Cerebellar cortex (tissue), 1 donor: ENCODE measurements at places on chromosomes 7 and 10.

DNA sequence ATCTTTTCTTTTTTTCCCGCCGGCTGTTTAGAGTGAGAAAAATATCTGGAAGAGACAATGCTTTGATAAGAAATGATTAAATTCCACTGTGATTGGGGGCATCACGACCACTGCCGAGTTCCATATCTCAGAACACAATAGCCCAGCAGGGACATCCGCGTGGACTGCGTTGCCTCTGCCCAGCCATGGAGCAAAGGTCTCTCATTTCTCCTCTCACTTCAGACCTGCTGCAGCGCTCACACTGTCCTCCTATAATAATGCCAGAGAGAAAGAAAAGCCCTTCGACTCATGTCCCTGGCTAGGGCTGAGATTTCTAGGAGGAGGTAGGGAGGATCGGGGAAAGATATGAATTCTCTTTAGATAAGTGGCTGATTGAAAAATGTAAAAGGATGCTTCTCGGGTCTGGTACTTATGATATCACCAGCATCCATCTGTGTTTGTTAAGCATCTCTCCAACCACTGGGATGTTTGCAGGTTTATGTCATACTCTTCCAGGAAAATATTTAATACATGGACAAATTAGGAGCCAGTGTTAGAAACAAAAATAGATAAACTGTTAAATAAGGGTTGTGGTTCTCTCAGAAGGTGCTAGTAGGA, 472.9 kb upstream of the AKR1E2 start:
- no peak for DNase-seq

DNA sequence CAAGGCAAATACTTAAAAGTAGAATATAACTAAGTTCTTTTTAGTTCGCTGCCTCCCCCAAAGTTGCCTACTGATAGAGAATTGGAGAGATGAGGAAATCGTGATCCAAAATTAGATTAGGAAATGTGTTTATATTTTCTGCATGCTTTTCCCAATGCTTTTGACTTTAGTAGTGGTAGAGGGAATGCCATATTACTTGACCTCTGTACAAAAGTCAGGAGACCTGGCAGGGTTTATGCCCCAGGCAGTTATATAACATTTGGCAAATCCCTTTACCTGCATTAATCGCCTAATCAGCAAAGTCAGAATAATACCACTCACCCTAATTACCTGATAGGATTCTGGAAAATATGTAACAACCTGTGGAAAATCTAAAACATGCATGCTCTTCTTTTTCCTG, 142.9 kb downstream of the ANKRD30A start:
- no peak for DNase-seq

DNA sequence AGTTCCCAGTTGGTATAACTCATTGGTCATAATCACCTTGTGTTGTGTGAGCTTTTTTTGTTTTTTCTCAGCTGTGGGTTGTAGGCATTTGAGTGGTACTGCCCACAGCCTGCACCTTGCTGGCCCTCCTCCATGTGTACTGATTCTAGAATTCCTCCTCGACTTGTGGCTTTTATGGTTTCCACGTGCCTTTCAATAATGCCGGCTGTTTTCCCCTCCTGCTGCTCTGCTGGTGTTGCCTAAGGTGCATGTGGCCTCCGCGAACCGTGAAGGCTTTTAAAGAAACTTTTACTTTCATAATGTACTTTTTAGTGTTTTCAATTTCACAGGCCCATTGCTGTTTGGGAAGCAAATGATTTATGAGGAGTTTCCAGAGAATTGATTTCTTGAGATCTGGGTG, 518.0 kb downstream of the REEP3 start:
- no peak for DNase-seq

DNA sequence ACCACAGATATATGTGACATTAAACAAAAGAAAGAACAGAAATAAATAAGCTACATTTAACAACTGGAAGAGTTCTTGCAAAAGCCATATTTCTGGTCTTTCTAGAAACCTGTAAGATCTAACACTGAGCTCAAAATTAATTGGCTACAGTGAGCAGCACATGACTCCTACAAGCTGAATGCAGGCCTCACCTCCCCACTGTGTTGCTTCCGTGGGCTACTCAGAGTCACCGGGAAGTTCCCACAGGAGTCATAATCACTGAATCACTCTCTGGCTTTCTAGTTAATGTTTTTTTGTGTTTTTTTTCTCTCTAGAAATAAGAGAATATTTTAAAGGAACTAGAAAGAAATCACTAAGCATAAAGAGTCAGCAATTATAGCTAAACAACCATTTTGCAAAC, 10.2 kb upstream of the MRPS24 start:
- DNase-seq: no peak

- DNase-seq: no peak
These were observed 6.8 kb upstream of the ZCCHC24 start for GRCh38 chr10:79452174-79452611.

DNA sequence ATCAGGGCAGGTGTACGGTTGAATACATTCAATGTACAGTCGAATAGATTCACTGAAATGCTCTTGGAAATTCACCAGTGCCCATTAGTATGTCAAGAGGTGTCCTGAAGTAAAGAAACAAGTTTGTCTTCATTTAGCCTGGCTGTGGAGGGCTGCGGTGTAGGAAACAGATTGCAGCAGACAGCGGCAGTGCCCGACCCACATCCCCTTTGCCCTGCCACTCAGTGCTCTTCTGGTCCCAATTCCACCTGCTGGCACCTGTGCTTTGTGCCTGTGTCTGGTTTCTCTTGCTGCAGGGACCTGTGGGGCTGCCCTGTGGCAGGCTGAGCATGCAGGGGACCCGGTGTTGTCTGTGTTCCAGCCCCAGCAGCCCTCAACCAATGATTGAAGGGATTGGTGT, 183.7 kb downstream of the RPS24 start:
- DNase-seq: no peak

DNA sequence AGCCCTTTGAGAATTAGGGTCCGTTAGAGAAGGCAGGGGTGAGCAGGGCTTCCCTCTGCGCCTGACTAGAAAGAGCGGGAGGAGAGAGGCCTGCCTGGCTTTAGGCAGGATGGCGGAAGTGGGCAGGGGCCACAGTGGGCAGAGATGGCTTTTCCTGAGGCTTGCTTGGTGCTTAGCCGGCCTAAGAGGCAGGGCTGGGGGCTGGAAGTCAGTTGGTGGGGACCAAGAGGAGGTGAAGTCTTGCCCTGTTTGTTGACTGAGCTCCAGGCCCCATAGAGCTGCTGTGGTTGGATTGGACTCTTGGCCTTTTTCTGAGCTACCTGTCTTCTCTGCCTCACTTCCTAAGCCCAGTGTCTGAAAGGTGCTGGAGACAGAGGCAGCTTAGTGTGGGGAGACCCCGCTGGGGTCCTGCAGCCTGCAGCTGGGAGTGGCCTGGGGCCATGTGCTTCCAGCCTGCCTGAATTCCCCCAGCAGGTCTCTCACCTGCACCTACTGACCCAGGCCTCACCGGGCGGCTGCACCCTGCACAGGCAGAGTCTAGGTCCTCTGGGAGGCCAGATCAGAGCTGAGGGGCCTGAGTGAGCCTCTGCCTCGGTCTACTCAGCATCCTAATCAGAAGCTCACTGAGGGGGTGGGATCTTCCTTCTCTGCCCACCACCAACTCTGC, 4.8 kb downstream of the FAM241B start:
- no peak for DNase-seq

- DNase-seq: no peak
These were observed 26.8 kb downstream of the CFAP69 start for GRCh38 chr7:90271753-90272152.

DNA sequence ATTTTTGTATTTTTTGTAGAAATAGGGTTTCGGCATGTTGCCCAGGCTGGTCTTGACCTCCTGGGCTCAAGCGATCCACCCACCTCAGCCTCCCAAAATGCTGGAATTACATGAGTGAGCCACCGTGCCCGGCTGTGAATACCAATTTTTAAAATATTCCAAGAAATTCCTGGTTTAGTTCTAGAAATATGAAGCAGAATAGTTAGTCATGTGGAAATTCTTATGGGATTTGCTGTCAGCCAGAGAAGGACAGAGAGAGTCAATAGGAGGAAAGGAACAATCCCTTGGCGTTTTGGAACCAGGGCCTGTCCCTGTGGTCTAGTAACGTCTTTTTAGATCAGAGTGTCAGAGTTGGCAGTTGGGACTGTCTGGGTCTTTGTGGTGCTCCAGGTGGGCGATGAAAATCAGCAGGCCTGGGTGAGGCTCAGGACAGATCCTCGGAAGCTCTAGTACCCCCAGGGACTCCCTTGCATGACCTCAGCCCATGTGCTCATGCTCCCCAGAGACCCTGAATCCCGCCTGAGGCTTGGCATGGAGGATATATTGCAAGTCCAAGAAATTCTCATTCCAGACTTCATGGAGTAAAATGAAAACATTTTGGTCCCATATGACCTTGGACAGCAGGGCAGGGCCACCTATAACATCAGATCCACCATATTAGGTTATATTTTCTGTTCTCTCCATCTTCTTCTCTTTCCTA, 7.8 kb downstream of the NODAL start:
- DNase-seq: no peak

GRCh38 chr7:55588379-55588699, 16.0 kb upstream of the VOPP1 start:
- DNase-seq: no peak

DNA sequence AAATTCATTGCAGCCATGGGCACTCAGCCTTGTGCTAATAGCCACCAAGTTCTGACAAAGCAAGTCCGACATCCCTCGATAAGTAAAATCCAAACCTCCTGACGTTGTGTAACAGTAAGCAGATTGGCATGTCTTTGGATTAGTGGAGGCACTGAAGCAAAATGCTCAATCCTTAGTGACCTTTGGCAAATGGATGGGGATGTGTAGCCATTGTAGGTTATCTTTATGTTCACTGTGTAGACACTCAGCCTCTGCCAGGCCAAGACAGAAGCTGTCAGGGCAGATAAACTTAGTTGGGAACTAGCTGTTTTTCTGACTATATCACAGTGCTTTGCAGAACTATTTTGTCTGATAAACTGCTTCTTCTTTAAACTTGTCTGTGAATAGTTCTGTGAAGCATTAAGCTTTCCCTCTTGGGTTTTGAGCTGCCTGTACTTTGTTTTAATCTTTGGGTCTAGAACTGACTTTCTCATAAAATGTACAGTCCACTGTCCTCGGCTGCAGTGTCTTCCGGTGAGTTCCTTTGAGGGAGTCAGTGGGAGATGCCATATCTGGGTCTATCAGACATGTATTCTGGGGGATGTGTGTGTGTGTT, 220.8 kb downstream of the LRMDA start:
- no peak for DNase-seq

GRCh38 chr7:24858108-24858977, 101.1 kb upstream of the GSDME start:
- DNase-seq: no peak

- no peak for DNase-seq
These were observed 42.0 kb upstream of the TRIL start for GRCh38 chr7:28999895-29000716.

DNA sequence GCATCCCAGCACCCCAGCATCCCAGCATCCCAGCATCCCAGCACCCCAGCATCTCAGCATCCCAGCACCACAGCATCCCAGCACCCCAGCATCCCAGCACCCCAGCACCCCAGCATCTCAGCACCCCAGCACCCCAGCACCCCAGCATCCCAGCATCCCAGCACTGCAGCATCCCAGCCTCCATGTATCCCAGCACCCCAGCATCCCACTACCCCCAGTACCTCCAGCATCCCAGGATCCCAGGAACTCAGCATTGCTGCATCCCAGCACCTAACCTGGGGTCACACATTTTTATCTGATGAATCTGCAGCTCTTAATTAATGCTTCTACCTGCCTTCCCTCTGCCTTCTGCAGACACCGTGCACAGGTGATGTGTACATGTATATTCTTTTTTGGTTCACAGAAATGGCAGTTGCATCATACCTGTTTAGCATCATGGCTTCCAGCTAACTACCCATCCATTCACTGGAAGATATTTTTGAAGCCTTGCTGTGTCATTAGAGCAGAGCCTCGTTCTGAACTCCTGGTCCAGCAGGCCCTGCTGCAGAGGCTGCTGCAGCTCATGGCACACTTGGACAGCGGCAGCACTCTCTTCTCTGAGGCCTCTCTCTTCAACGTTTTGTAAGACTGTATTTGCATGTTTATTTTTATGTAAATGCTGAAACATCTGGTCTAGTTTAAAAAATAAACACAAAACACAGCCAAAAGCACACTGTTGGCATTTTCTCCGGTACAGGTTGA, 4.6 kb upstream of the CFAP46 start:
- no peak for DNase-seq

DNA sequence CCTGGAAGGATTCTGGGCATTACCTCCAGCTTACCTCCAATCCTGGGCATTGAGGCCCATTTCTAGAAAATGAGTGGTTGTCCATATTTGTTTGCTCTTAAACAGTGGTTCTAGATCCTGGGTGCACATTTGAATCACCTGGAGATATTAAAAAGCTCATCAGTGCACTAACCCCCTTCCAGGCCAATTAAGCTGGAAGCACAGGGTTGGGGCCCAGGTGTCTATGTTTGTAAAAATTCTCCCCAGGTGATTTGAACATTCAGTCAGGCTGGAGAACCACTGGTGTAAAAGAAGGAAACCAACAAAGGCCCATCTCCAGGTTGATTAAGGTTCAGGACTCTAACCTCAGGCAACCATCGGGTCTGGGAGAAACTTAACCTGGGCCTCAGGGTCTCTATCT, 102.6 kb upstream of the NANOS1 start:
- no peak for DNase-seq

- peak; percentile 46 for DNase-seq
These were observed 6.5 kb downstream of the INHBA start for GRCh38 chr7:41696323-41696916.

GRCh38 chr7:30144657-30145306, 10.0 kb downstream of the MTURN start:
- no peak for DNase-seq

DNA sequence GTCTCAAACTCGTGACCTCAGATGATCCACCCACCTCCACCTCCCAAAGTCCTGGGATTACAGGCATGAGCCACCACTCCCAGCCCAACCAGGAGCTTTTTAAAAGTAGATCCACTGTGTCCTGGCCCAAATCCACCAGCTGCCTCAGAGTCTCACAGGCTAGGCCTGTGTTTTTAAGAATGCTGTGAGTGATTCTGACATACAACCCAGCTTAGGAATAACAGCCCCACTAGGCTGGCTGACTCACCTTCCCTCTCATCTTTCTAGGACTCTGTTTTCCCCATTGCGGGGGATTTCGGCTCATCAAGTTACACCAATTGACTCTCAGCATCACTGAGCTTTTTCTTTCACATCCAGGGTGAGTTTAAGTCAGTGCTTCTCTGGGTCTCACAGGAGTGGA, 207.6 kb downstream of the SKIDA1 start:
- DNase-seq: no peak

DNA sequence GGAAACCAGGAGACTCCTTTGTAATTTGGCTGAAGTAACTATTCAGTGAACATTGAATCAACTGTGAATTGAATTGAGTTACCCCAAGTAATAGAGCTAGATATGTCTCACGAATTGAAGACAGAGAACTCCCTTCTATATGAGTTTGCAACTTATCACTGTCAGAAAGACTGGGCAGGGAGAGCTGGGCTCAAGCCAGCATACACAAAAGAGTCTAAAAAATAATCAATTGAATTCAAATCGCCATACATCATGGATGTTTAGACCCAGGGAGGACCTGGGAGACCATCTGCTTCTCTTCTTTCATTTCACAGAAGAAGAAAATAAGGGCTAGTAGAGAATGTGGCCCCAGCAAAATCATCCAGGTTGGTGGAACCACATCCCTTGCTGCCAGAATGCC, 503.1 kb upstream of the AUTS2 start:
- no peak for DNase-seq
